ENCODE measurements at places on chromosomes 5 and 9. TPM values are rescaled to one million over a fixed set of nuclear protein-coding genes. Genes with fewer than 3 reads are reported as not detected.

GRCh38 chr5:153926201-153926600 lies 112.5 kb downstream of the FAM114A2 start:
- no peak for DNase-seq

GRCh38 chr5:170614065-170614490 lies 110.3 kb downstream of the KCNIP1 start:
- DNase-seq: no peak

DNA sequence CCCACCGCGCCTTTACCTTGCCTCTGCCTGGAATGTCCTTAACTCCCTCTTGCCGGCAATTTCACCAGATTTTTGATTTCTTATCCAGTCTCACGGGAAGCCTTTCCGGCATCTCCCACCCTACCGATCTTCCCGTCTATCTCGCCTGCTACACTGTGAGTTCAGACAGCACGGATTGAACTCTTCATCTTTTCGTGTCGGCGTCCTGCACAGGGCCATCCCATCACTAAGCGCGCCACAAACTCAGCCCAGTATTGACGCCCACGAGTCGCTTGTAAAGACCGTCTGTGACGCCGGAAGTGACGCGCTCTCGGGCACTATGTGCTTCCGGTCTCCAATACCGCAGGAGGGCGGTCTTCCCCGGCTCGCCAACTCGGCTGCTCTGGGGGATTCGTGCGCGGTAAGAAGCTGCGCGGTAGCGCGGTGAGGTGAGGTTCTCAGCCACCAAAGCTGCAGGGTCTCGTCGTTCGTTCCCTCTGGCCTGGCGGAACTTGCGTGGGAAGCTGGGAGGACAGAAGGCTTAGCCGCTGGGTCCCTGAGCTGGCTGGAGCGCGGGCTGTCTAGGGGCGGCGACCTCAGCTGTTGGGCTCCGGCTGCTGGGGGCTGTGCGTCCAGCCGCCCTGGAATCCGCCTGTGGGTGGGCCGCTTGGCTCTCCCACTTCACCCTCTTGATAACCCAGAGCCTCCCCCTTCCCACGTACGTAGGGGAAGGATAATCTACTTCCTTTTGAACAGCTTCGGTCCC lies at the start of gene ZCCHC9:
TSS of gene ZCCHC9 (plus strand) at position 317 of the 745 bp plus-strand sequence. CDS start 3,171 bp downstream, outside the sequence.
- peak; percentile 95 for DNase-seq

GRCh38 chr5:150836703-150837102 lies 9.6 kb upstream of the IRGM start:
- DNase-seq: no peak

DNA sequence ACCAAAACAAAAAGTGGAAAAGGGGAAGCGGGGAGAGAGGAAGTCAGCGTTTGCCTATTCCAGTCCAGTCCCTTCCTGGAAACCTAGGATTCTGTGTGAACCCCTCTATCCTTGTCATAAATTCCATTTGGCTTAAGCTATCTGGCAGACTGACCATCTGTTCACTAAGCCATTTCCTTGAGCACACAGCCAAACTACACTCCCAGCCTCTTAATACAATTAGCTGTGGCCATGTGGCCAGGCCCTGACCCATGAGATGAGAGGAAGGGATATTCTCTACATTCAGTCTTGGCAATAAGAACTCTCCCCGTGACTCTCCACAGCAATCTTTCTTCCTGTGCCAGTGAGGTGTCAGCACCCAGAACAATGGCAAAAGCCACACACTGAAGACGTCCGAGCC lies 424.8 kb downstream of the TLE1 start:
- DNase-seq: no peak

DNA sequence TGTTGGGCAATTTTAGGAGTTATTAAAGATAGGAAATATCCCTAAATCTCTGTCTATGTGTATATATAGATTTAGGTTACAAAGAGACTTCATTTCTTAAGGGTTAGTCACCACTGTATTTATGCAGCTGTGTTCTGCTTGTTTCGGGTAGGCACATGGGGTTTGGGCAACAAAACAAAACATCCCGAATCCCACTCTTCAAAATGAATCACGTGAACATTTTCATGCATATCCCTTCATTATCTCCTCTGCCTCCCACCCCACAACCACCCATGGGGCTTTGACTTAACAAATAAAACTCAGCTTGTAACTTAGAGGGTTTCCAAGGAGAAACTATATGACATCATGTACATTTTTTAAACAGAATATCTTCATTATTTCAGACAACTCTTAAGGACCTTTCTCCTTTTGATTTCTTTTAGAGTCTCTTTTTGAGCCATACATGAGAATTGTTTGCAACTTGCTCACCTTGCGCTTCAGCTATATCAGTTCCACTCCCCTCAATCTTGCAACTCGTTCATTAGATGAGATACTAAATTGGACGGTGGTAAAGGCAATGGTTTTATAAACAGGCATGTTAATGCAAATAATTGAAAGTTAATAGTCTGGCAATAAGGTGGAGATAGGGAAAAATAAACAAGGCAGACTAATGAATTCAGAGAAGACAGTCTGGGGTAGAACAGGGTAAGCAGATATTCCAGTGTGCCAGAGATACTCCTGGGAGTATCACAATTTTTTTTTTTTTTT lies 136.7 kb downstream of the CD180 start:
- DNase-seq: no peak

GRCh38 chr5:107487056-107487542 lies 183.6 kb downstream of the EFNA5 start:
- DNase-seq: no peak

DNA sequence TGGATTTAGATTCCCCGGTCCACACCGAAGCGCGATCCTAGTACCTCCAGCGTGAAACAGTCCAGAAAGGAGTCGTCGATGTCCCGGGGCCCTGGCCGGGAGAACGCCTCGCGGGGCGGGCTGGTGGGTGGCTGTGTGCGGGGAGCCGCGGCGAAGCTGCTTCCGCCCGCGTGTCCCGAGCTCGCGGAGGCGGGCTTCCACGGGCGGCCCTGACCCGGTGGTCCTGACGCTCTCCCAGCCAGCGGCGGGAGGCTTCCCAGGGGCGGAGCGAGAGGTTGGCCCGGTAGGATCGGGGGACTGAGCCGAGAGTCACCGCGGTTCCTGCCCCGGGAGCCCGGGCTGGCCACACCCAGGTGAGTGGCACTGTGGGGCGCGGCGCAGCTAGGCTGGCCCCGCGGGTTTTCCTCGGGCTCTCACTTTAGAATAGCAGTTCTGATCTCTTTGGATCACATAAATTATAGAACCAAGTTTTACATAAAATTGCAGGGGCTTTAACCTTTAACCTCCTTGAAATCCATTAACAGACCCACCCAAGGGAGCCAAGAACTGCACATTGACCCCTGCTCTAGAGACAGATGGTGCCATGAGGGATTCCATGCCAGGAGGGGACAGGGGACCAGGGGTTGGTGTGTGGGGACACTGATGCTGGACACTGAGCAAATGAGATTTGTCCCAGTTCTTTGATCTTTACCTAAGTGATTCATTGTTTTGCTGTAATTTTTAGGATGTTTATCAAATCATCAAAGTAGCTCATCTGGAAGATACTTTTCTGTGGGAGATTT lies 29.2 kb upstream of the IL31RA start:
- DNase-seq: no peak

- DNase-seq: no peak
These were observed 871.4 kb upstream of the CDH10 start for GRCh38 chr5:25516141-25516540.

DNA sequence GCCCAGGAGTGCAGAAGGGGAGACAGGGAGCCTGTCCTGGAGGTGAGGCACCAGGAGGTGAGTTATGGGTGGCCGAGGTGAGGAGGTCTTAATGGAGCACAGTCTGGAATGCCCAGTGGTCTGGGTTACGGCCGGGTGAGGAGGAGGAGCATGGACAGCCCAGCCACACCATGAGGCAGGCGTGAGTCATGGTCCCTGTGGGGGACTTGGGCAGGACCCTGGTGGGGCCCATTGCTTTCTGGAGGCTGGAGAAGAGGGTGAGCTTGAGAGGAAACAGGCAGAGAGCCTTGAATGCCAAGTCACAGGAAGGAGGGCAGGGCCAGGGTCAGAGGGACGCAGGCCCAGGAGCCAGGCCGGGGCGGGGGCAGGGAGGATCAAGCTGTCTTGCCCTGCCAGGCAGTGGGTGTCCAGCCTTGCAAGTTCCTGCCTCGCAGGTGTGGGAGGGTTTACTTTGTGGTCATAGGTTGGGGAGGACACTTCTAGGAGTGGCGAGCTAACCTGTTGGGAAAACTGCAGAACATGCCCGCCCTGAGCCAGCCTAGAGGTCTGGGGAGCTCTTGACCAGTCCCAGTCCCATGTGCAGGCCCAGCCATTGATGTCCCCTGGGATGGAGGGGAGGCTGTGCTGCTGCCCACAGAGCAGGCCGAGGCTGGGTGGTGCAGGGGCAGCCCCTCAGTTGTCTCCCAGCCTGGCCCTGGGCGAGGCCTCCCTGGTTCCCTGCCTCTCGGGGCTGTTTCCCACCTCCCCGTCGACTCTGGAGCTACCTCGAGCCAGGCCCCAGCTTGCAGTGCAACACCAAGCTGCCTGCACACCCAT lies 2.8 kb downstream of the CACNA1B start:
- no peak for DNase-seq

DNA sequence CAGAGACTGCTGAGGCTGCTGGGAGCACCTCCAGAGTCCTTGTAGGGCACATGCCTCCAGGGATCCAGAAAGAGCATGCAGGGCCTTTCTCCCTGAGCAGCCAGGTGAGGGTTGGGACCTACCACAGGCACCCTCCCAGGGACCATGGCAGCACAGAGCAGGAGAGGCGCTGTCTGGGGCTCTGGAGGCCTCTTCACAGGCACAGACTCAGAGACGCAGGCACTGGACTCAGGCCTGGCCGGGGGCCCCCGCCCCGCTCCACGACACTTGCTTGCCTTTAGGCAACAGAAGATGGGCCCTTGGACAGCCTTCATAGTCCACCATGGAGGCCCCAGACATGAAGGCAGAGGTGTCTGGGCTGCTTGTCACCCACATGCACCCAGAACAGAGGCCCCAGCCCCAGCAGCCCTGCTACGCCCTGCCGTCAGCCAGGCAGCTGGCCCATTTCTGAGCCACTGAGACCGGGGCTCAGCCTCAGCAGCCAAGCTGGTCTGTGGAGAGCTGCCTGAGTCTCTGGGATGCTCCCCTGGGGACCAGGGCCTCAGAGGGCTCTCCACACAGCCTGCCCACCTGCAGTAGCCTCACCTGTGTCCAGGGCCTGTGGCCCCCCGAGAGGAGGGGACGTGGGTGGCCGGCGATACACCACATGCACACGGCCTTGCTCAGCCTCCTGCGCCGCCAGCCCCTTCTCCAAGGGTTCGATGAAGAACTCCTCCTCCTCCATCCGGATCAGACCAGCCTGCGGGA lies 72.8 kb downstream of the ADAMTS2 start:
- DNase-seq: no peak

GRCh38 chr5:41686191-41686590 lies 175.8 kb upstream of the PLCXD3 start:
- no peak for DNase-seq

DNA sequence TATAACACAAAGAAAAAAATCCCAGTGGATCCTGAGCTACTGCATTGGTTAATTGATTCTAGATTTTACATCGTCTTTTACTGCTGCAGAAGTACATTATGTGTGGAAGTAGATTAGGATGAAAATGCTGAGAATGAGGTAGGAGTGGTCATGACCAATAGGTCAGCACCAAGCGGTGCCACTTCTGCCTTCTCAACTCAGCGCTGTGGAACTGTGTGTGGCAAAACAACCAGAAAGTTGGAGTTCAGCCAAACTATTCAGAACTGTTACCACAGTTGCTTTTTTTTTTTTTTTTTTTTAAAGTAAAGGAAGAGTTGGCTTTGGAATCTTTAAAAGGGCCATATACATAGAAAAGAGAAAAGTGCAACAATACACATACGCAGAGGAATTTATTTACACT lies 24.2 kb downstream of the POU5F2 start:
- no peak for DNase-seq

Gene PCDHGB5
- total RNA-seq: 3.1 TPM

Gene FAM81B
- total RNA-seq: not detected

Gene SOHLH1
- not detected for total RNA-seq

Gene STC2
- total RNA-seq: 1.8 TPM

Gene C5orf46
- not detected for total RNA-seq

Data from colonic mucosa (tissue), 4 donors.